ENCODE measurements at places on chromosomes 6 and 20. TPM values are rescaled to one million over a fixed set of nuclear protein-coding genes. Genes with fewer than 3 reads are reported as not detected.
A peak's percentile ranks its signal among the peaks of the same experiment; 100 is the strongest.

The CTCFL gene
- total RNA-seq: not detected

The OPN5 gene
- total RNA-seq: under 0.01 TPM

DNA sequence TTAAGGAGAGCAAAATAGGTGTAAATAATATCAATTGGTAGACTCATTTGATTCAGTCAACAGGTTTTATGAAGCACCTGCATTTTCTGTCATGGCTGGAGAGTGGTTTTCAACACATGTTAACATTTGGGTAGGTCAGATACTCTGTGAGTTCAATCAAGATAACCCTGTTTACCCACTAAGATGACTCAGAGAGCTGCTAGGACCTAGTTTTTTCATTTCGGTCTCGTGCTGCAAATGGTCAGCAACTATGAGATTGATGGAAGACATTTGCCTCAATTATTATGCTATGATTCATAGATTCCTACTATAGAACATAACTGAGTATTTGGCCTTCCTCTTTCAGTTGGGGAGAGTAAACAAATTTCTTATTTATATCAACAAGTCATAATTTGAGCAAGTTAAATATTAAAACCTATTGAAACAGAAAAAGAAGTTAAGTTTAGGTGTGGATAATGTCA is 391.4 kb upstream of the CITED2 start:
- peak; percentile 42 for DNase-seq

- DNase-seq: no peak
Measured at GRCh38 chr20:34753706-34754461, 49.7 kb downstream of the TP53INP2 start.

GRCh38 chr6:72525821-72526510 is 95.9 kb upstream of the KCNQ5 start:
- no peak for DNase-seq

GRCh38 chr6:16278048-16278724 is 39.8 kb downstream of the GMPR start:
- DNase-seq: peak; percentile 74

GRCh38 chr6:143160439-143161220 is 99.9 kb downstream of the AIG1 start:
- DNase-seq: peak; percentile 56

DNA sequence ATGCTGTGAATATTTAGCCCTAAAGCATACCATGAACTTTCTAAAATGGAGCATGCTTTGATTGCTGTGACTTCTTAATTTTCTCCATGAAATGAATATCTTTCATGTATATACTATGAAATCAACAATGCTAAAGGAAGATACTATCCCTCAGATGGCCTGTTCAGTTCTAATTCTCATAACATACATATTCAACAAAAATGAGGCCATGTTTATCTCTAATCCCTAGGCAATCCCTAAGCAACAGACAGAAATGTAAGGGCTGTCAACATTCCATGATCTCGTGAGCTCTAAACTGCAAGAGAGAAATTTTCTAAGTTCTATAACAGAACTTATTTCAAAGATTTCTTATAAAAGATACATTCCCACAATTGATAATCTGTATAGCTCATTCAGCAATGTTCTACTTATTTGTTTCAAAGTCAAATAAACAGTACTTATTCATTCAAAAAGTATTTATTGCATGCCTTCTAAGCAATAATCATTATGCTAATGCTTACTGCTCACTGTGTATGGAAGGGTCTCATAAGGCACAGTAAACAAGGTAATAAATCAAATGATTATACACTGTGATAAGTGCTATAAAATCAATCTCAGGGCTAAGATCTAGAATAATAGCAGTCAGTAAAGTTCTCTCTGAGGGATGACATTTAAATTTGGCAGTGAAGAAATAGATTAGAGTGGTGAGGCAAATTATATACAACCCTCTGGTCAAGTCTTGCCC is 492.9 kb downstream of the PHF3 start:
- no peak for DNase-seq

GRCh38 chr6:128597956-128598355 is 77.6 kb upstream of the PTPRK start:
- DNase-seq: peak; percentile 61

Measured in renal cortical epithelial cell (primary cell).